ENCODE measurements at places on chromosomes 5 and 9.

DNA sequence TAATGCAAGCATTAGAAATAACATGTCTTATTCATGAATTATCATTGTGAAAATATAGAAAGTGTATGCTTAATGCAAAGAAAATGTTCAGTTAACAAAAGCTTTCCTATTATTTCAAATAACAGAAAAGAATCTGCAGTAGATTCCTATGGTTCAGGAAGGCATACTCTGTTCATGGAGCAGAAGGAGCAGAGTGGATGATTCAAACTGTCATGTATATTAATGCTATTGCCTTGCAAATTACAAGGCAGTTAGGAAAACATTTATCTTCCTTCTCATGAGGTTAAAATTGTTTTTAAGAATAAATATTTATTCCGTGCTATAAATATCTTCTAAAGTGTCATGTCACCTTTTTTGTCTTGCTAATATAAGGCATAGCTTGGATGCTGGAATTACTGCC, 47.5 kb downstream of the PCSK1 start:
- DNase-seq: no peak

- DNase-seq: peak; percentile 69
Observed at GRCh38 chr9:95724253-95724991, 151.1 kb upstream of the ERCC6L2 start.

DNA sequence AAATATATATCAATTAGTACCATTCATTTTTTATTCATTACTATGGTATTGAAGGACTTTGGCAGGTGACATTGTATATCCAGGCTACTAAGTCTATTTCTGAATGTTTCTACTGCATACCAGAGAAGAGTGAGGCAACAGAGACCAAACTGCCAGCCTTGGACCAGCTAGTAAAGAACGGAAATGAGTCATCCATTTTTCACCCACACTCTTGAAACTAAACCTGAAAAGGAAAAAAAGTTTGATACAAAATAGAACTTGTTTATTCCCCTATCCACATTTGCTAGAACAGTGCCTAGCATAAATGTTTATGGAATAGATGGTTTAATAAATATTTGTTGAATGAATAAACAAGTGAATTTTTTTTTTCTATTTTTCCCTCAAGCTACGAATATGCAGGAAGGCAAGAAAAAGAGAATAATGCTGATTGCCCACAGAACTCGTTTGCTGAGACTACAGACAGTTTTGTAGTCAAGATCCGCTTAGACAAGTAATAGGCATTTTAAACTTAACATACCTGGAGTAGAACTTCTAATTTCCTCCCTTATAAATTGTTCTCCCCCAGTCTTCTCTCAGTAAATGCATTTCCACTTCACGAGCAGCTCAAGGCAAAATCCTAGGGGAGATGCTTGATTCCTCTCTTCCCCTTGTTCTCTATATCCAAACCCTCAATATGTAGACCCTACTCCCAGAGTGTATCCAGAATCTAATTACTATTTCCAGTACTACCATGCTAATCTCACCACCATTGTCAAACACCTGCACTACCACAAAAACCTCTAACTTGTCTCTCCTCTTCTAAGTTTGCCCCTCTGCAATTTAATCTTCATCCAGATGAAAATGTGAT, 146.2 kb upstream of the RASA1 start:
- DNase-seq: peak; percentile 59

DNA sequence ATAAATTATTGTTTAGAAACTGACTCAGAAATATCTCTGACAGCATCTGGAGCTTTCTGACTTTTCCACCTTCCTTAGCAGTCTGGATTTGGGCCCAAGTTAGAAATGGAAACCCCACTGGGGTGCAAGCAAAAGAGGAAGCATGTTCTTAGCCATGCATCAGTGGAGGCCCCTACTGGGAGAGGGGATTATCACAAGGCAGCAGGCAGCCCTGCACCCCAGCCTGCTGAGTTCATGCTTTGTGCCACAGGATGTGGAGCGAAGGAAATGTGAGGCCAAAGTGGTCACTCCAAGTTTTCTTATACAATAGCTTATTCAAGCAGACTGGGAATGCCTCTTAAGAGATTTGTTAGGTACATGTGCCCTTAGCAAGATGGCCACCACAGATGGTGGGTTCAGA, 146.5 kb upstream of the TLX3 start:
- no peak for DNase-seq

- no peak for DNase-seq
Observed at GRCh38 chr5:175616083-175616482, 41.8 kb upstream of the HRH2 start.

DNA sequence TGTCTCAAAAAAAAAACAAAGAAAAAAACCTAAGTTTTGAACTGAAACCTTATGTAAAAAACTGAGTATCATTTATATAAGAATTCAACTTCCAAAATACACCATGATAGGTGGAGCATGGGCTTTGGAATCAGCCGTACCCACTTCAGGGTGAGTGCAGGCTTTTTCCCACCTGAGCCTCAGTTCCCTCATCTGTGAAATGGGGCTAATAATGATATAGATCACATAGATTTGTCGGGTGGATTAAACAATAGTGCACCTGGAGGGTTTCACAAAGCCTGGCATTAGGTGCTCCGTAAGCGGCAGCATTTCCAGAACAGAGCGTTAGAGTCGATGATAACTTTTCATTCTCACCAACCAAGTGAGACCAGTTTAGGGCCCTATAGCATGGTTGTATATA, 91.9 kb downstream of the CYFIP2 start:
- DNase-seq: no peak

- DNase-seq: no peak
Observed at GRCh38 chr5:153658606-153659005, 168.1 kb downstream of the GRIA1 start.

GRCh38 chr5:105407200-105407599, 1844.6 kb upstream of the NUDT12 start:
- no peak for DNase-seq

- no peak for DNase-seq
Observed at GRCh38 chr9:137606734-137607138, 1.2 kb downstream of the ARRDC1 start.

GRCh38 chr5:142698447-142699183, 12.7 kb upstream of the FGF1 start:
- no peak for DNase-seq

DNA sequence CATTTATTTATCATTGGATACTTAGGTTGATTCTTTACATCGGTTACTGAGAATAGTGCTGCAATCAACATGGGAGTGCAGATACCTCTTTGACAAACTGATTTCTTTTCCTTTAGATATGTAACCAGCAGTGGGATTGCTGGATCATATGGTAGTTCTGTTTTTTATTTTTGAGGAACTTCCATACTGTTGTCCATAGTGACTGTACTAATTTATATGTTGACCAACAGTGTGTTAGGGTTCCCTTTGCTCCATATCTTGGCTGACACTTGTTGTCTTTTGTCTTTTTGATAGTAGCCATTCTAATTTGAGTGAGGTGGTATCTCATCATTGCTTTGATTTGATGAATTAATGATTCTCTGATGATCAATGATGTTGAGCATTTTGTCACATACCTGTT, 137.3 kb upstream of the PITX1 start:
- no peak for DNase-seq

GRCh38 chr9:90061187-90061586, 456.4 kb downstream of the GADD45G start:
- no peak for DNase-seq

DNA sequence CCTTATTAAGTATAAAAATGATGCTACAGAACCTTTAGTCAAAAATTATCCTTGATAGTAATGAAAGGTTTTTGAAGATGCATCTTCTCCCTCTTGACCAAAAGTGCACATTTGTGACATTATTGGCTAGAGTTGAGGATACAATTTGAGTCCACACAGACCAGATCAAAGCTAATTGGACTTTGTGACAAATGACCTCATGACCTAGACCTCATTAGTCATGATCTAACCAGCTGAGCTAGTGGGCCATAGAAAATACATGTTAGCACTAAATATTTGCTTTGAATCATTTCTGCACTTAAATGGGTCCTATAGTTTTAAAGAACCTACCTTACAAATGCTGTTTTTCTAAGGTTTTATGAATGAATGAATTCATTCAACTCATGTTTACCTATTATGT, 182.1 kb downstream of the RFX3 start:
- no peak for DNase-seq

- no peak for DNase-seq
Observed at GRCh38 chr5:76391014-76391413, 12.1 kb upstream of the IQGAP2 start.

- DNase-seq: no peak
Observed at GRCh38 chr5:144457160-144457559, 286.5 kb downstream of the KCTD16 start.

DNA sequence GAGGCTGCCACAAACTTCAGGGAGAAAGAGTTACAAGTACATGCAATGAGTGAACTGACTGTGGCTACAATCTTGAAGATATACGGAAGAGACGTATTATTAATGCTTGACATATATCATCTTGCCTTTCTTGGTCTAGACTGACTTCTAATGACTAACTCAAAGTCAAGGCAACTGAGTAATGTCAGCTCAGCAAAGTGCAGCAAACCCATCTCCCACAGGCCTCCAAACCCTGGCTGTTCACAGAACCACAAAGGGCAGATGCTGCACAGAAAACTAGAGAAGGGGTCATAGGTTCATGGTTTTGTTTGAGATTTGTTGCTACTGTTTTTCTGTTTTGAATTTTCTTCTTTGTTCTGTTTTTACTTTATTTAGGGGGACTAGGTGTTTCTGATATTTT, 21.0 kb downstream of the IL7R start:
- DNase-seq: no peak

- no peak for DNase-seq
Observed at GRCh38 chr9:124010665-124011321, 775 bp upstream of the LHX2 start.

- no peak for DNase-seq
Observed at GRCh38 chr5:133936651-133937015, 31.8 kb downstream of the C5orf15 start.

DNA sequence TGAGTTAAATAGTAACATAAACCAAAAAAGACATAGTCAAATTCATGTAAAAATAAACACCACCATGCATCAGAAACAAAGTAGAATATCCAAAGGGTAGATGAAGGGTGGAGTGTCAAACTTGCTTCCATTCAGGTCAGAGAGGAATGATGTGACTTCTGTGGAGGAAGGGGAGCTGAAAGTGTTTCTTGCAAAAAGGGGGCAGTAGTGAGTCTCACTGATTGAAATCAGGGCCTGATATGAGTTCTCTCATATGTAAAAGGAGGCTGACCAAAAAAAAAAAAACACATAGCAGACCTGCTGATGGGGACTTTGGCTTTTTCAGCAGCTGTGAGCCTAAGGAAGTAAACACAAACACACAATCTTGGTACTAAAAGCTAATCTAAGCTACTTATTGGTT, 38.8 kb upstream of the RGMB start:
- DNase-seq: no peak

DNA sequence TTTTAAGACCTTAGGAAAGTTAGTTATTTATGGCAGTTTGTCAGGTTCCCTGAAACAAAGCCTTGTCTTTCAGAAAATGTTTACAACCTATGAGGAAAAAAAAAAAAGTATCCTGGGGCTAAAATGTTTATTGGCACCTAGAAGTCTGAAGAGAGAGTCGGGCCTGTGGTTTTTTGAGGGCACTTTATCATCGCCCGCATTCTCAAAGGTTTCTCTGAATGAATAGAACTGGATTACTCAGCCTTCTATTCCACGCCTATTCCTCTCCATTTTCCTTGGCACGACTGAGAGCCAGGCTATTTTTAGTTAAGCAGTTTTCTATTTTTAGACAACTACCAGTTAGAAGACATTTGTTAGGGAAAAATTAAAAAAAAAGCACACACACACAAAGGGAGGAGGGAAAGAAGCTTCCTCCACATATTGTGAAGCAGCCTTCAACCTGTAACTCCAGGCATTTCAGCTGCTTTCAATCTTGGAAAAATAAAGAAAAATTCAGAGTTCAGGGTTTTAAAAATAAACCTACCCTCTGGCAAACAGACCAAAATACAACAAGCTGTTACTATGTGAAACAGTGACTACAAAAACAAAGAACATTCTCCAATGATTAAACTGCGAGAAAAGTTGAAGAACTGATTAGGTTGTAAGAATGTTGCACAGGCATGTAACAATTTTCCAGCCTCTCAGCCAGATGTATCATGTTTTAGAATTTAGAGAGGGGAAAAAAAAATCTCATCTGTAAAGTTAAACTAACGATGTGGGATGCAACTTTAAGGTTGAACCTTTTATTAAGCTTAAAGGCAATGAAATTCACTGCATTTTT, 97.0 kb downstream of the MEF2C start:
- DNase-seq: peak; percentile 16

- DNase-seq: no peak
Observed at GRCh38 chr5:103973669-103974068, 411.1 kb upstream of the NUDT12 start.

DNA sequence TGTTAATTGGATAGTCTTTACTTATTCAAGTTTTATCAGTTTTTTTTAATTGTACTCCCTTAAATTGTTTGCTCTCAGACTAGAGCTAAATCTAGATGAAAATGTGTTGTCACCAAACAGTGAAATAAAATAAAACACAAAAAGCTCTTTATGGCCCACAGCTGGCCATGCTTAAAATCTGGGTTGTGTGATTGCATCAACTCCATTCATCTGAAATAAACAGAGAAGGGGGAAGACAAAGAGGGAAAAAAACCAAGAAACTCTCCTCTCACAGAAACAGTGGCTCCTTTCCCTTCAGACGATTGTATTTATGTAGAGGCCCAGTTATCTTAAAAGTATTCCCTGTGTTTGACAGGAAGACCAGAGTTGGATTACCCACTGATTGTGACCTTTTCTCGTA, 422.4 kb downstream of the IRX1 start:
- DNase-seq: no peak

GRCh38 chr9:71213633-71214032, 92.2 kb upstream of the TRPM3 start:
- no peak for DNase-seq

GRCh38 chr9:93597871-93598646, 21.7 kb downstream of the PHF2 start:
- no peak for DNase-seq

- DNase-seq: no peak
Observed at GRCh38 chr9:21082671-21083070, 4.9 kb upstream of the IFNB1 start.

DNA sequence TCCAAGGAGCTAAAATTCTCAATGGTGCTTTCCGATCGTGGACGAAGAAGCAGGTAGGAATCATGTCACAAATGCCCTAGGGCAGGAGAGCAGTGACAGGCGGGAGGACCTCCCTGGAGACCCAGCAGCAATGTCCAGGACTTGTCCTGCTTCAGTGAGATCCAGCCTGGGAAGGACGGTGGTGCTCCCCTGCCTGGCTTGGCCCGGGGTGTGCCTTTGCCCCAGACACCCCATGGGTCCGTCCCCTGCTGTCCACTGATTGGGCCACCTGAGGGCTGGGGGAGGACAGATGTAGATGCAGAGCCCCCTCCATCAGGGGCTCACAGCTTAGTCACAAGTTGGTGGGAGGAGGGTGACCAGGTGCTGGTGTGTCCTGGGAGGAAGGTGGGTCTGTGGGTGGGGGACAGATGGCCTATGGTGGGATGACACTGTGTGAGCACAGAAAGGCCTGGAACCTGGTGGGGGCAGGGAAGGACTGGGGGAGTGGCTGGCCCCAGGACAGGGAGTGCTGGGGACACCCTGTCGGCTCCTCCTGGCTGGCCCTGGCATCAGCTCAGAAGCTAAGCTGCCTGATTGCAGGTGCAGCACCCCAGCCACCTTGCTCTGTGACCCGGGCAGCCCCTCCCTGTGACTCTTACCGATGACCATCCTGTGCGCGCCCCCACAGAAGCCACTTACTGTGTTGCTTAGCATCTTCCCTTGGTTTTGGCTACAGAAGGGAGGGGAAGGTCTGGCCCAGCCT, 82.0 kb downstream of the PHF2 start:
- DNase-seq: no peak
